ENCODE measurements at places on chromosomes 2 and 18.

DNA sequence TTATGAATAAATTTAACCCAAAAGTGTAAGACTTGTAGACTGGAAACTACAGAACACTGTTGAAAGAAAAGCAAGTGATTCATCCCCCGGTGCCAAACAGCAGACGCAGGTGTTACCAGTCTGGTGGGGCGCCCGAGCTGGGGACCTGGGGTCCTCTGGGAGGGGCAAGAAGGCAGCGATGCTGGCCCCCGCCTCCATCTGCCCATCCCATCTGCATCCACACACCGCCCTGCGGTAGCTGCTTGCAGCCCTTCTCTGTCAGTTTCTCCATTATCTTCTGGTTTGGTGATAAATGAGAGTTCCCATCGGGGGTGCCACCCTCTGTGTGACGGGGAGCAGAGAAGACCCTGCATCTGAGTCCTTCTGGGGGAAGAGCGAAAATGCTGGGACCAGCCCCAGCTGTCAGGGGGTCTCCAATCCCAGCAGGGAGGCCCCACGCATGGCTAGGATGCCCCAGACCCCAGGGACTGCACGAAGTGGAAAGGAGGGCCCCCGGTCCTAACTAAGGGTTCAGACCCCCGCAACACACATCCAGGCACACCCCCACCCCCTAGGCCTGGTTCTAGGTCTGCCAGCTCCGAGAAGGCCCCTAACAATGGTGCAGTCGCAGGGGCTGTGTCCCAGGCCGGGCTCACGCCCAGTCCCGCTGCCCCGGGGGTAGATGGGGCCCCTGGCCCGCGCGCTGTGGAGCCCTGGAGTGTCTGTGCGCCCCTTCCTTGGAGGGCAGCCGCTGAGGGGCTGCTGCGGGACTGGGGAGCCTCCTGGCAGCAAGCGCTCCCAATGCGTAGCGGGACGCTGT lies 686 bp upstream of the RGPD8 start:
- no peak for DNase-seq

- no peak for DNase-seq
Measured at GRCh38 chr2:99487906-99488305, 1.9 kb downstream of the REV1 start.

DNA sequence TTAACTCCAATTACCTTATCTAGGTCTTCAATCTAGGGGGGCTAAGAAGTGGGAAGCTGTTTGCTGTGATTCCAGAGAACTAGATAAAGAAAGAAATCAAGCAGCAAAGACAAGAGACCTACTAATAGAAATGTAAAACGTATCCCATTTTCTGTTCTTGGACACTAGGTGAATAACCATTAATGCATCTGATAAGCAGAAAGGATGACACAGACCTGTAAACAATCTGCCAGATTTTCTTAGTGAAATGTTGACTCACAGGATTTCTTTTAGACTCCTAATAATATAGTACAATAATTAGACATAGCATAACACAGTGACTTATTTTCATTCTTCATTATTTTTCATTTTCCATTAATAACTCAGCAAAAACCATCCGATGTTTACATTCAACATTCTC lies 1.3 kb downstream of the WDR35 start:
- no peak for DNase-seq

DNA sequence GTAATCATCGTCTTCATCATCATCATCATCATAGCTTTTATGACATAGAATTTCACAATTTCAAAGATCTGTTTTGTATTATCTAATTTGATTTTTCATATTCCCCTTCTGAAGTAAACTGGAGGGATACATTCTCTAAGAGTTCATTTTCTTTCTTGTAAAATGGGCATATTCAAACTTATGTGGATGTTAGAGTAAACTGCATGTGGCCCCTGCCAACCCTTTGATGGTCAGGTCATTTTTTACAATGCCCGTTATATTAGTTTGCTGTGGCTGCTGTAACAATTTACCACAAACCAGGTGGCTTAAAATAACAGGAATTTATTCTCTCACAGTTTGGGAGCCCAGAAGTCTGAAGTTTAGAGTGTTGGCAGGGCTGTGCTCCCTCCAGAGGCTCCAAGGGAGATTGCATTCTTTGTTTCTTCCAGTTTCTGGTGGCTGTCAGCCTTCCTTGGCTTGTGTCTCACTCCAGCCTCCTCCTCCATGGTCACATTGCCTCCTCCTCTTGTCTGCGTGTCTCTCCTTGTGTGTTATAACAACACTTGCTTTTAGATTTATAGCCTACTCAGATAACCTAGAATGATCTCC lies 127.5 kb upstream of the MMADHC start:
- no peak for DNase-seq

GRCh38 chr2:63679252-63679855 lies 90.6 kb downstream of the MDH1 start:
- no peak for DNase-seq

DNA sequence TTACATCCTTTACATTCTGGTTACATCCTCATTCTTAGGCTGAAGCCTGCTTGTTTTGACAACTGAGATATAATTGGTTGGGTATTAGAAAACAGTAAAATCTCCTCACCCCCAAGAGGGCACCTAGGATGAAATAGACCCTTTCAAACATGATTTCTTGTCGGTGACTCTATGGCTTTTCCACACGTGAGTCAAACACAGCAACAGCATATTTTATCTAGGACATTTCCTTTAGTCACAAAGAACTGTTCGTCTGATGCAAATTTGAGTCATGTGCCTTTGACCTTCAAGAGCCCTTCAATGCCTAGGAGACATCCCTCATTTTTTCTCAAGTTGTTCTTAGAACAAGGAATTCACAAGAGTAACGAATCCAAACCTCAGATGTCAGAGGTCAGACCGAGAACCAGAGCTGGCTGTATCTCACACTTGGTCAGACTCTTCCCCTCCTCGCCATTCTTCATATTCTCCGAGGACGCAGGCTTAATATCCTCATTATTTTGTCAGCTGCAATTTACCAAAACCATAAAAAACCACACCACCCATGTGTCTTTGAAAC lies 60.5 kb upstream of the ALKAL2 start:
- DNase-seq, result no peak

DNA sequence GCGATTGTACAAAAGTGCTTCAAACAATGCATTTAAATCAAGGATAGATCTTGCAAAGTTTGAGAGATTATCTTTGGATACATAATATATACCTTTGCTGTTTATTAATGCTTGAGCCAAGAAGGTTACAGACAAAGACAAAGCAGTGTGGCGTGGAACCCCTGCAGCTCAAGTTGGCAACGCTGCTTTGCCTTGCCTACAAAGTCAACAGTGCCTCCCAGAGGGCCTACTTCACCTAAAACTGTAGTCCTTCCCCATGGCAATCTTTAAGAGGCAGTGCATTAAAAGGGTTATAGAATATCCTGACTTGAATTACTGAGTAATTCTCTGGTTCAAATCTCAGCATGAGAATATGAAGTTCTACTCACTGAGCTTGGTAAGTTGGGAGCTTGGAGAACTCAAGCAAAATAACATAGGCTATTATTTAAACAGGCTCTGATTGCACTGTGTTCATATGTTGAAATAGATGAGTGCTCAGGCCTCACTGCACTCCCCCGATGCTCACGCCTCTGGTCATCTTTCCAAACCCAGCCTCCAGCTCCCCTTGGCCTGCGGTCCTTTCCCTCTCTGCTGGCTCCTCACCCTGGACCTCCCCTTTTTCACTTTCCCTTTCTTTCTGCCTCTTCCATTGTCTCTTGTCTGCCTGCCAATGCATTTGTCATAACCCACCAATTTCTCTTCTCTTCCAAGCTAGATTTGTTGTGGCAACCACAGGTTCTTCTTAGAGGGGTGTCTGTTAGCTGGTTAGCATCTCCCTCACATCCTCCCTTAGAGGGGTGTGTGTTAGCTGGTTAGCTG lies 96.5 kb downstream of the MYT1L start:
- DNase-seq, result no peak

GRCh38 chr2:202609381-202610145 lies 25.2 kb upstream of the FAM117B start:
- DNase-seq, result no peak

- peak; percentile 71 for DNase-seq
Measured at GRCh38 chr2:112048887-112049286, 6.2 kb upstream of the TMEM87B start.

- DNase-seq, result no peak
Measured at GRCh38 chr2:50838316-50838715, 193.6 kb downstream of the NRXN1 start.

DNA sequence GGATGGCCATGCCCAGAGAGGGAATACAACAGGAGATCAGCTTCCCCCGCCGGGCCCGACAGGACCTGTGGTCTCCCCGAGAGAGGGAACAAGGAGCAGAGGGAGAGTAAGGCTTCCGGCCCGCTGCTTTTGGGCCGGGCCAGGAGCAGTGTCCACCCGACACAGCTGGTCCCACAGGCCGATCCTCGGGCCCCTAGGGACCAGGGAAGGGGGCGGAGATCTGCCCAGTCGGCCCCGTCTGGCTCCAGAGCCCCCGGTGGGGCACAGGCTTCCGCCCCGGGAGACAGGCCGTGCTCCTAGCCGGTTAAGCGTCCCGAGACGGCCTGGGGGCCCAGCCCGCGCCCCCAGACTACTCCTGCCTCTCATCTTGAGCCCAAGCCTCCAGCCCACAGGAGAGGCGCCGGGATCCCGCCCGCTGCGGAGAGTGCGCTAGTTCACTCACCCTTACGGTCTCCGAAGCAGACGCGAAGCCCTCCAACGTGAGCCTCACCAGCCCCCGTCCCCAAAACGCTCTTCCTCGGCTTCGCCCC lies at the start of gene MCFD2:
Gene MCFD2 (minus strand): TSS at position 526 of the 530 bp plus-strand sequence. CDS start 6,635 bp downstream, outside the sequence.
- no peak for DNase-seq

GRCh38 chr2:183248866-183249567 lies 124.8 kb downstream of the NUP35 start:
- DNase-seq, result peak; percentile 11

DNA sequence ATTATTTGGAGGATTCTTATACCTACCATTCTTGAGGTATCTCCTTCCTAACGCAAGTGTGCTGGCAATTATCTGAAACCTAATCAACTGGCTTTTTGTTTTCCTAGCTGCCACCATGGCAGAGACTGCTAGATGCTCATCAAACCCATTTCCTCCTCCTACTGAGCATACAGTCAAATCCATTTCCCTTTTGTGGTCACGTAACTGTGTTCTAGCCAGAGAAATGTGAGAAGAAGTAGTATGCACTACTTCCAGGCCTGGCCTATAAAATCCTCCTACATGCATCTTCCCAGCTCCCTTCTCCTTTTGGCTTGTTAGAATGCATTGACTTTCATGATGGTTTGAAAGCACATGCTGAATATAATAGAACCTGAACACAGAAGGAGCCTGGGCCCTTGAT lies 494.1 kb upstream of the MEIS1 start:
- no peak for DNase-seq

DNA sequence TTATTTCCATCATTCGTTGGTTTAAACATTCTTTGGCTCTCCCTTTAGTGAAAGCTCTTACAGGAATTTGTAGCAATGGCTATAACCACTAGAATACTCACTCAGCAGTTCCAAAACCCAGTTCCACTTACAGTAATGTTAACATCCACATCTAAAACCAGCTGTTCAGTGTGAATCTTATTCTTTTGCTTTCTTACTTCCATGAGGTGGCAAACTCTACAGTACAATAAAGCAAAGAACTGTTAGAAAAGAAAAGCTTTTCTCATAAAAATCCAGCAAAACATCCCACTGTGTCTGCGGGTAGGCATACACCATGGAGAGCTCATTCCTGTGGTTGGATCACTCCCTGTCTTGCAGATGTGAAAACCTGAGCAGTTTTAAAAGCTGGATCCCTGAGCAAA lies 147.1 kb downstream of the ARHGAP28 start:
- DNase-seq, result no peak

GRCh38 chr18:58148954-58149471 lies 105.0 kb downstream of the NEDD4L start:
- no peak for DNase-seq

DNA sequence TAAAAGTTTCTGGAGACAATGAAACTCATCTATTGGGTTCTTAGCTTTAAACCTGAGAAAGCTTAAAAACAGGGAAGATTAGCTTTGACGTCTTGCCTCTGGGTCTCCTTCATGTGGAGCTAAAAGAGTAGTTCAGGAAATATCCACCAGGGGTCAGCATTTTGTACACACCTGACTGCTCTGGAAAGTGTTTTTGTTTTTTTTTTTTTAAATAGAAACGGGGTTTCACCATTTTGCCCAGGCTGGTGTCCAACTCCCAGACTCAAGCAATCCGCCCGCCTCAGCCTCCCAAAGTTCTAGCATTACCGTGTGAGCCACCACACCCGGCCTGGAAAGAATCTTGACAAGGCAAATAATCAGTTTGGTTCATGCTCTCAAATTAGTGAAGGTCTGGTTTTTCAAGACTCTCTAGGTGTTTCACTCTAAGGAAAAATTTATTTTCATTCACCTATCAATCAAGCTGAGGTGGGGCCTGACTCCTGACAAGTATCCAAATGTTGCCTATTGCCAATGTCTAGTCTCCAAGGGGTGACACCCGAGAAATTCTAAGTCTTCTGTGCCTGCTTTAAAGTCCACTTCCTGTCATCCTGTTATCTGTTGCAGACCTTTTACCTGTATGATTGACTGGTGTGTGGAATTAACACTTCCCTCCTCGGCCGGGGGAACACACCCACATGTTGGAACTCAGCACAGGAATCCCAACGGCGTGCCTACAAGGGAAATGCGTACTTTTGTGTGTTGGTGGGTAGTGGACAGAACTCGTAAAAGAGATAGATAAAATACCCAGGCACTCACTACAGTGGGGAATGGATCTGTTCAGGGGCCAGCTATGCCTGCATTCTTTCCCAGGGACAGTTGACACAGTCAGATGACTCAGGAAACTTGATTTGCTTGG lies 11.3 kb downstream of the IL1RN start:
- peak; percentile 87 for DNase-seq

DNA sequence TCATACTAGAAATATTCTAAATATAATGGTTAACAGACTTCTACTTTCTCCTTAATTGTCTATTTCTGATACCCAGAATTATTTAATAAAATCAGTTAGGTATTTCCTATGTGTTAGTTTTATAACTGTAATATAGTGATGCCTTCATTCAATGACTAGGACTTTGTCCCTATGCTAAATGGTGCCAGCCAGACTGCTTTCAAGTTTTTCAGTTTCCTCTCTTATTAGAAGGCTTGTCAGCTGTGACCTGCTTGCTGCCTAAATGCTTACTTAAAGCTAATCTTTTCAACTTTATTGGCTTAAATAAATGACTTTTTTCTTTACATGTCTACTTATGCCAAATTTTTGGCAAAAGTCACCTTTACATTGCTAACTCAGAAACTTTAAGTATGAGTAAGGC lies 30.7 kb downstream of the BAZ2B start:
- no peak for DNase-seq

- peak; percentile 80 for DNase-seq
Measured at GRCh38 chr2:131104487-131105155, 515 bp upstream of the PLEKHB2 start.

All from CD4-positive, alpha-beta T cell treated with Interleukin-17A for 1 hour (primary cell).